ENCODE measurements at places on chromosomes 12 and 14.
A peak's percentile ranks its signal among the peaks of the same experiment; 100 is the strongest.

- peak; percentile 94 for DNase-seq
Measured at GRCh38 chr12:113007166-113007565, 28.8 kb downstream of the OAS2 start.

DNA sequence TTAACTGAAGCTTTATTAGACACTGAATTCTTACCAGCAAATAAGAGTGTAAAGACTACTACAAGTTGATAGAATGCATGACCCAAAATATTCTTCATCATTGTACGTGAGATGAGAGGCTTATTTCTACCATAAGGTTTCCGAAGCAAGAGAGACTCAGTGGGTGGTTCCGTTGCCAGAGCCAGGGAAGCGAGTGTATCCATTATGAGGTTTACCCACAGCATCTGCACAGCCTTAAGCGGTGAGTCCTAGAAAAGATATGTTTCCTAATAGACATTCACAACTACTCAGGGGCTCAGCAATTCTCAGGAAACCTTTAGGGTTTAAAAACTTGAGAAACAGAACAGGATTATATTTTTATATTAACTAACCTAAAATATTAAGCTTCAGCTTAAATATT, 77.8 kb upstream of the POC1B start:
- DNase-seq: no peak

- DNase-seq: no peak
Measured at GRCh38 chr12:20126601-20127000, 241.7 kb upstream of the PDE3A start.

DNA sequence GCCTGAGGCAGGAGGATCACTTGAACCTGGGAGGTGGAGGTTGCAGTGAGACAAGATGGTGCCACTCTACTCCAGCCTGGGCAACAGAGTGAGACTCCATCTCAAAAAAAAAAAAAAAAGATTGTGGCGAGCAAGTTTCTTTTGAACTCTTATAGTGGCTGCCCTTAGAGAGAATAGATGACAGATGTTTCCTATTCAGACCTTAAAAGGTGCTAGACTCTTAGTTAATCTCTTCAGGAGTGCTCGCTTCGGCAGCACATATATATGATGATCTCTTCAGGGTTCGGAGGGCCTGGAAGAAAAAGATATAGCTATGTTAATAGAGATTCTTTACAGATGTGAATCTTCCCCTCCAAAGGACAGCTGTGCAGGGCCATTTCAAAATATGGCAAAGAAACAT, 73.1 kb upstream of the AMN1 start:
- DNase-seq: no peak

DNA sequence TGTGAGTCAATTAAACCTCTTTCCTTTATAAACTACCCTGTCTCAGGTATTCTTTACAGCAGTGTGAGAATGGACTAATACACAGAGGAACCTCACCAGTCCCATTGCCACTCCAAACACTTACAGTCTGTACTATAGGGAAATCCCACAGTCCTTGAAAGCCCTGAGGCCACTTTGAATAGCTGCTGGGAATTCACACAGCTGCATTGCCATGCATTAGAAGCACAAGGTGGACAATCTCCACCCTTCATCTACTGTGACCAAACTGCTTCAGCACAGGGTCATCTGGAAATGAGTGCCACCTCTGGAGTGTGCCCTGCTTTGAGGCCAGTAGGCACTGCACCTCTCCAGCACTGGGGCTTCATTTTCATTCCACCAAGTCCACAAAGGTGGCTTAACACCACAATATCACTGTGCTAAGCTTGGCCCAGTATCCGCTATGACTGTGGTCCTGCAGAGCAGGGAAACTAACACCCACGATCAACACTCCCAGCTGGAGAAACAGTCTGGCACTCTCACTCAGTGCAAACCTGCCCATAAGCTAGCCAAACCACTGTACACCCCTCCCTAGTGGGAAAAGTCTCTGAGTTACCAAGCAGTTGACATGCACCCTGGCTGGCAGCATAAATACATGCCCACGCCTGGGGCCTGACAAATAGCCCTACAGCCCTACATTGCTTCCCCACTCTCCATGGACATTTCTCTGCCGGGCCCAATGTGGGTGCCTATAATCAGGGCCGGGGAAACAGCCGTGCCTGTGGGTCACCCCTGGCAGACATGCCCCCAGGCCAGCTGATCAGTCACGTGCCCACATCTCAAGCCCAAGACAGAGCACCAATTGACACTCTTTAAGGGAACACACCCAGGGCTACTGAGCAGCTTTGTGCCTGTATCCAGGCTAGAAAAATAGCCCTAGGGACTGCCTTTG, 294.3 kb upstream of the MGAT4C start:
- no peak for DNase-seq

GRCh38 chr12:2934371-2934770, 24.8 kb upstream of the TEAD4 start:
- DNase-seq: no peak

- no peak for DNase-seq
Measured at GRCh38 chr14:77139540-77140358, 1.8 kb downstream of the ZDHHC22 start.

- no peak for DNase-seq
Measured at GRCh38 chr14:100027771-100028490, 37.3 kb upstream of the EVL start.

DNA sequence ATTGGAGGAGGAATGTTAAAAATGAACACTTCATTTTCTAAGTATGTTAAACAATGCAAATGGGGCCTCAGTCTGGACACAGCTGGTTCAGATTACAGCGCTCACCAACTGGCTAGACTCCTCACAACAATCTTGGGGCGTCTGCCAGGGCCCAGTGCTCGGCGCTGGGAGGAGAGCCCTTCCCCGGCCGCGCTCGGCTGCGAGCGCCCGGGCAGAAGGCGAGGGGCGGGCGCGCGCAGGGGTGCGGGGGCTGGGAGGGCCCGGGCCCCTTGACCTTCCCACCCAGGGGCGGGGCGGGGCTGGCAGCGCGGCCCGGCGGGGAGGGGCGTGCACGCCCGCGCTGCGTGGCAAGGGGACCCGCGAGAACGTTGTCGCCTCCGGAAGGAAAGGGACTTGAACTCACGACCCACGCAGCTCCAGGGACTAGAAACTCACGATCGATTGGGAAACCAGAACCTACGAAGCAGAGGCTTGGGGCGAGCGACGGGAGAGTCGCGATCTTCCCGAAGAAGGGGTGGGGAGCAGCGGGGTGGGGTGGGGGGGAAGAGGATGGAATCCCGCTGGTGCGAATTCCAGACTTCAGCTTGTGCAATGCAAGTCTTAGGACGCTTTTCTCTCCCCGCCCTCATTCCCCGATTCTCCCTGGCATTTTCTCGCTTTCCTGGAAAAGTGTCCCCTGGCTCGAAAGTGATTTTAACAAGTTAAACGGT, at the start of gene FBLN5:
FBLN5 (minus strand) TSS at position 220 of the 710 bp plus-strand sequence. CDS start 465 bp downstream, outside the sequence.
- no peak for DNase-seq

- DNase-seq: no peak
Measured at GRCh38 chr12:114691763-114692185, 7.8 kb upstream of the TBX3 start.

GRCh38 chr12:107679336-107679735, 6.3 kb upstream of the PWP1 start:
- DNase-seq: no peak

DNA sequence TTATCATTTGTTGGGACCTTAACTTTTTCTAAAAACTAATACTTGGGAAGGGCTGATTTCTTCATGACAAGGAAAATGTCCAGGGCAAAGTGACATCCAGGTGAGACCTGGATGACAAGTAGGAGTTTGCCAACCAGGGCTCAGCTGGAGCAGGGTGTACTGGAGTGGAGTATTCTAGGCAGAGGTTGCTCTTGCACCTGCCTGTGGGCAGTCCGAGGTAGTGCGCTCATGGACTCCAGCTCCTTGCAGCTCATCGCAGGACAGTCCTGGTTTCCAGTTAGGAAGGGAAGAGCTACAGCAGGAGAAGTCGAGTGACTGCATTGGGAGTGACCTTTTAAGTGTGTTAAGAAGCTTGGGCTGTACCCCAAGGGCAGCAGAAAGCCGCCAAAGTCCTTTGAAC, 175.9 kb downstream of the PELI2 start:
- DNase-seq: peak; percentile 11

GRCh38 chr12:27257104-27257843, 13.2 kb downstream of the STK38L start:
- no peak for DNase-seq

- no peak for DNase-seq
Measured at GRCh38 chr14:31000629-31001338, 24.7 kb upstream of the AP4S1 start.

- DNase-seq: no peak
Measured at GRCh38 chr14:77554816-77555599, 56.4 kb upstream of the ISM2 start.

GRCh38 chr14:92122351-92122677, 545 bp downstream of the CPSF2 start:
- peak; percentile 33 for DNase-seq

DNA sequence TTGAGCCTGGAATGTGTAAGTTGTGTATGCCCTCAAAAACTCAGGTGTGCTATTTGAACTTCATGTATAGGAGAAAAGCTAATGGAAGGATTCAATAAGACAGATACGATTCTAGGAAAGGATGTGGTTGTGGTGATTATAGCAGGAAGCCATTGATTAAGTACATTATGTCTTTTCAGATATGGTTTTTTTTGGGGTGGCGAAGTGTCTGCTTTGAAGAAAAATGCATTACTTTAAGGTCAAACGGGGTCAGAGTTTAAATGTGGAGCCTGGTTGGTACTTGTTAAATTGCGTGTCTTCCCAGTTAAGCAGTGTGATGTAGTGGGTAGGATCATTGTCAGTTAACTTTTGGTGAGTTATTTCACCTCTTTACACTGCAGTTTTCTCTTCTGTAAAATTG, 13.0 kb upstream of the NUP107 start:
- no peak for DNase-seq

DNA sequence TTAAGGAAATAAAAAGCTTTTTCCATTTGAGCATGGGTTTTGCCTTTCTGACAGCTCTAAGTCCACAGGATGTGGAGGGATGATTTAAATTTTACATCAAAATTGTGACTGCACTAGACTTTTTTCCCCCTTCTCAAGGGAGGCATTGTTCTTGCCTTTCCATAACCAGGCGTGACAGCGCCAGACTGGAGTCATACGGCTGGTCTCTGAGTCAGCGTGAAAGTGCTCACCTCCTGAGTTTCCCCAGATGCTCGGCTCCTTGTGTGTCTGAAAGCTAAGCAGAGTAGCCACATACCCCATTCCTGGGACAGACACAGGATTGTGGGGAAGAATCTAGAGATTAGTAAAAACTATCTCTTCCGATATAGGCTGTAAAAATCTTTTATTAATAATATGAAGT, 43.1 kb downstream of the SOX5 start:
- peak; percentile 84 for DNase-seq

DNA sequence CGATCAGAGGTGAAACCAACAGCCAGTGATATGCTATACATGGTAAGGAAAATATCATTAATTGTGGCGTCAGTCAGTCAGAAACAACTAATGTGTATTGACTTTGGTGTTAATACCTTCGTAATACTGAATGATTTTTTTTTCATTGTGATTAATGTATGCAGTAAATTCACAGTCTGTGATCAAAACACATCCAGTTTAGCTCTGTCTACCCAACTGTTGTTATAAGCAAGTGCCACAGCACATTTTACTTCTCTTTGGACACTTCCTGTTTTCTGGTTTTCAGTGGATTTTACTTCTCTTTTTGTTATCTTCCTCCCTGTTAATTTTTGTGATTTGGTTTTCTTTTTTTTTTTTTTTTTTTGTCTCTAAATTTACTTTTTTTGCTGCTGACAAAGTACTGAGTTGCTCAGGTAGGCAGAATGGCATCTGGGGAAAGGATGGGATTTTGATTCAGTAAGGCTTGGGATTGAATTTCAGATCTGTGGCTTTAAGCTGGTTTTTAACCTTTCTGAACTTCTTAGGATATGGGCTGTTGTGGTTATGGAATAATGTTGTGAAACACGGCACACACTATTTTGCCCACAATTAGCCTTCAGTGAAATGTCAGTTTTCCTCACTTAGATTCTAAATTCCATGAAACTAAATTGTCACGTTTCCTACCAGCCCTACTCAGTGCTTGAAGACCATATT, 604 bp downstream of the GLIPR1 start:
- DNase-seq: peak; percentile 36

DNA sequence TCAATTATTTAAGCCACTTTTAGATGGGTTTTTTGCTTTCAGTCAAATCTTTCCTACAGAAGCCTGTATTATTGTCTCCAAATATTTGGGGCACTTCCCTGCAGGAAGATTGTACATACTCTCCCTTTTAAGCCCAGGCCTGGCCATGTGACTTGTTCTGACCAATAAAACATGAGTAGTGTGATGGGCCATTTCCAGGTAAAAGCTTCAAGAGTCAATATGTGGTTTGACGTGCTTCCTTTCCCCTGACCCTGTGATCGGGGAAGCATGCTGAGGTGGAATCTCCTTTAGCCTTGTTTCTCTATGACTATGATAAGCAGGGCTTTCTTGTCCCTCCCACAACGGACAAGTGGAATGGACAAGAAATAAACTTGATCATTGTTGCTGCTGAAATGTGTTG, 14.2 kb upstream of the NIN start:
- DNase-seq: no peak

GRCh38 chr14:60311417-60311816, 62.4 kb downstream of the PPM1A start:
- DNase-seq: peak; percentile 40

DNA sequence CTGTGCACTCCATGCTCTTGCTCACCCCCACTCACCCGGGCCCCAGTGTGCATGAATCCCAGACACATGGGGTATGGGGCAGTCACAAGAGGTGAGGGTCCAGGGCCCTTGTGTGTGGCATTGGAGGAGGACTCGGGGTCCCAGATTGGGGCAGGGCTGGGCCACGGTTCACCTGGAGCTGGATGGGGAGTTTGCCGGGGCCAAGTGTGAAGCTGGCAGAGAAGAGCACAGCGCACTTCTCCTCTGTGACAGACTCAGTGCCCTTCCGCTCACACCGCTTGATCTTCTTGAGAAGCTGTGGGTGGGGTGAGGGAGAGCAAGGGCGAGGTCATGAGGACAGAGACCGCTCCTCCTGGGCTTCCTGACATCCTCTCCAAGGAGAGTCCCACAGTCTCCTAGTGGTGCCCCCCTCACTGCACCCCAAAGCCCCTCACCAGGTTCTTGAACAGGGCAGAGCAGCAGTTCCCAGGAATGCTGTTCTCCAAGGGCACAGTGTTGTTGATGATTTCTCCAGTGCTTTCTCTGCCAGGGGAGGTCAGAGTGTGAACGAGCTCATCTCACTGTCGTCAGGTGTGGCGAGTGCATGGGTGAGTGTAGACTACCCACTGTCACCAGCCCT, 6.8 kb downstream of the STAT6 start:
- DNase-seq: no peak

GRCh38 chr12:1858456-1858855, 38.1 kb downstream of the LRTM2 start:
- no peak for DNase-seq

DNA sequence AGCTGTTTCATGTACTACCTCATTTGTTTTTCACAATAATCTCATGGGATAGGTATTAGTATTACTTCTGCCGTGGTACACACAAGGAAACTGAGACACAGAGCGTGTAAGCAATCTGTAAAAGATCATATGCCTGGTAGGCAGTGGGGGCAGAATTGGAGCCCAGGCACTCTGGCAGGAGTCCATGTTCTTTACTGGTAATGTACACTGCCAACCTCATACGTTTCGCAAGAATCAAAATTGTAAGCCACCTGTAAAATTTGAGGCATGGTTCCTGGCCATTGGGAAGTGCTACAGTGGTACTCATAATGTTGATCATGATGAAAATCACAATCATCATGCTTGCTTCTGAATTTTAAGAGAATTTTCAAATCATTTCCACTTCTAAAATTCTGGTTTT, 40.7 kb downstream of the TMTC1 start:
- no peak for DNase-seq

Data from HT1080 (cell line).